Cortex of kidney (tissue), 1 donor: ENCODE measurements at places on chromosomes 3 and 15.

GRCh38 chr15:78054966-78055365, 22.5 kb downstream of the TBC1D2B start:
- no peak for DNase-seq

DNA sequence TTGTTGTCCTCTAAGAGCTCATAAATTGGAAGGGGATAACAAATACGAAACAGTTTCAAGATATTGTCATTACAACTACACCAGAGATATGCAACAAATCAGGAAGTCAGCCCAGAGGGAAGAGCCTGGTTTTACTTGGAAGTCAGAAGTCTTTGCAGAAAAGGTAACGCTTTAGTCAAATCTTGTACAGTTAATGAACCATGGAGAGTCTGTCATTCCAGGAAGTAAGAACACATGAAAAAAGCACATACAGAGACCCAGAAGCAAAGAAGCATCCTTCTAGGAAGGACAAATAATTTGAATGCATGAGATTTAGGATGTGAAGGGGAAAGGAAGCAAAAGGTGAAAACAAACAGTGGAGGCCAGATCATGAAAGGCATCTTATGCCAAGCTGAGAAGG, 19.6 kb downstream of the DYNC1LI1 start:
- no peak for DNase-seq

GRCh38 chr3:61846488-61846887, 285.1 kb downstream of the PTPRG start:
- no peak for DNase-seq

DNA sequence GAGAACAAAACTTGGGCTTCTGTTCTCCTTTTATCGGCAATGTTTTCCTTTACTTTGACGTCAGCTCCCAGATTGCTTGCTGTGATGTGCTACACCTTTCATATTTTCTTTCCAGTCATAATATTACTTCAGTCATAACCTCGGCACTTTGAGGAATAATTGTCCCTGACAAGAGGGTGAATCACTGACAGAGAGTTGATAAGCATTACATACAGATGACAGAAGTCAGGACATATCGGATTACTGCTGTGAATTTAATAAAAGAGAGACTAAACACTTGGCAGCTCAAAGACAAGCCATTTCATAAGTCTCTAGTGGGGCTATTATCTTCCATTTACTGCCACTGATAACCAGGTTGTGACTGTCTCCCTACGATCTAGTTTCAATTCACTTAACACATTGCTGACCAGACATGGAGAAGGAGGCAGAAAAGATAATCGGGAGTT, 362.1 kb upstream of the ARRDC4 start:
- DNase-seq: no peak

GRCh38 chr3:117052395-117052794, 342.8 kb downstream of the TUSC7 start:
- DNase-seq: no peak

DNA sequence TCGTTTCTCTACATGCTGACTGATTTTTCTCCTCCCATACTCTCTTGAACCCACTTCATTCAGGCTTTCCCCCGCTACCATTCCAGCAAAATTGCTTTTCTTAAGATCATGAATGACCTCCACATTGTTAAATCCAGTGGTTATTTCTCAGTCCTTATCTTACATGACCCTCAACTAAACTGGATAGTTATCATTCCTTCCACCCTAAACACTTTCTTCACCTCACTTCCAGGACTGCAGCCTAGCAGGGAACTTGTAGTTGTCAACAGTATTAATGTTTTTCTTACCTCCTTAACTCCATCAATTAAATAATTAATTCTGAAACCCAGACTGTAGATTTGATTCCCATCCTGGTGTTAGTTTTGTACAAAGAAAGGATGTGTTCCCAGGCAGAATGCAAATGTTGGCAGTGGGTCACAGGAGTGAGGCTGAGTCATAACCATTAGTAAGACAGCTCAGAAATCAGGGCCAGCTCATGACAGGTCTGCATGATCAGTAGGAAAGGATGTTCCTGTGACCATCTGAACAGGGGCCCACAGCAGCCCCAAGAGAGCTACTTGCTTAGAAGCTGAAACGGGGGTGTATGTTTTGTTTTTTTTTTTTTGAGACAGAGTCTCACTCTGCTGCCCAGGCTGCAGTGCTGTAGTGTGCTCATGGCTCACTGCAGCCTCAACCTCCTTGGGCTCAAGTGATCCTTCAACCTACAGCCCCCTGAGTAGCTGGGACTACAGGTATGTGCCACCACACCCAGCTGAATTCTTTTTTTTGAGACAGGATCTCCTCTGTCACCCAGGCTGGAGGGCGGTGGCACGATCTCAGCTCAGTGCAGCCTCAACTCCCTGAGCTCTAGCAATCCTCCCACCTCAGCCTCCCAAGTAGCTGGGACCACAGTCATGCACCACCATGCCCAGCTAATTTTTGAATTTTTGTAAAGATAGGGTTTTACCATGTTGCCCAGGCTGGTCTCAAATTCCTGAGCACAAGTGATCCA, 9.1 kb downstream of the BCL2L10 start:
- no peak for DNase-seq

- no peak for DNase-seq
Measured at GRCh38 chr3:39548282-39548681, 80.8 kb downstream of the MOBP start.

DNA sequence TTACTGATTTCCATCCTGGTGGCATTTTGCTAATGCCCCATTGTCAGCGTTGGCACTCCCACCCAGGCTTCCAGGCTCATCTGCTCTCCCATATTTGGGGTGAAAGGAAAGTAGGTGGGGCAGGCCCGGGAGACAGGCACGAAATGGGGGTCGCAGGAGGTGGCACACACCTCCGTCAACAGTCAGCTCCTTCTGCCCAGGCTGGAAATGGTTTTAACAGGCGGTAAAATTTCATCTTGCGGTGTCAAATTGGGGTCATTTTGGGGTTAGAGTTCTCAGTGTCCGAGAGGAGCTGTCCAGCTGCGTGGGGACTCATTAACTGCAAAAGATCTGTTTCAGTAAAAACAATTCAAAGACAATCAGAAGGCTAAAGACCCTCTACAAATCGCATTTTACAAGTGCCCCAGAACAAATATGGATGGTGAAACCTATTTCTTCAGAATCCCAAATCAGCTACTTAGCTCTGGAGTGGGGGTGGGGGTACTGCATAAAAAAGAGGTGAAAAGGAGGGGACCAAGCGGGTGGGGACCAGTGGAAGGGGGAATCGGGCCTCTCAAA, 4.2 kb upstream of the MEIS2 start:
- DNase-seq: no peak

DNA sequence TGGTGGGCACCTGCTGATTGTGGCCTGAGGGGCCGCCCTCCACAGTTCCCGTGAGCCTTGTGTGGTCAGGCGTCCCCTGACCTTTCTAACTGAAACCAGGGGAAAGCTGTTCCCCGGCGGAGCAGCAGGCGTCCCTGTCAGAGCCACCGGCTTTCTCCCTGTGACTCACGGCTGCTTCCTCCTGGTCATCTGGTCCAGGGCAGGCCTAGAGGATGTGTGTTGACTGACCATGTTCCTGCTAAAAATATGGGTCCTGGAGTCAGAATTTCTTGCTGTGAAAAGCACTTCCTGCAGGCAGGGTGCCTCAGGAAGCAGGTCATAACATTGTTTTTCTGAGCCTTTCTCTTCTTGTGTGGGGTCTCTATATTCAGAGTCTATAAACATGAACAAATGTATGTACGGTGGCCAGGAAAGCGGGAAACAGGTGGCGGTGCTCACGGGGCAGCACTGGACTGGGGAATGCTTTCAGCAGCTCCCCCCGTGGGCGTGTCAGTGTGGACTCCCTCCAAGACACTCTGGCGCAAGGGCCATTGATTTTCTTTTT, 38.4 kb upstream of the CGNL1 start:
- DNase-seq: no peak

DNA sequence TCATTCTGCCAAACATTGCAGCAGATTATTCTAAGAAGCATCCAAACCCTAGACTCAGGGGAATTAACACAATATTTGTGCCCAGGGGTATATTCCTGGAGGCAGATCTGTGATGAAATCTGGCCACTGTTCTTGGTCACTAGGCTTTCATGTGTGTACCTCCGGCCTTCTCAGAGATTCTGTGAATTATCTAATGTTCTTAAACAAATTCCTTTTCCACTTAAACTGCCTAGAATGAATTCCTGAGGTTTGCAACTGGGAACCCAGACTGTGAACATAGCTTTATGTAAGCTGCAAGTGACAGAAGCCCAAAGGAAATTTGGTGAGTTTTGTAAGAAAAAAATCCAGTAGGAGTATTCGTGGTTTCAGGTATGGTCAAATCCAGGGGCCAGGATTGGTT, 20.7 kb upstream of the CTNNB1 start:
- DNase-seq: no peak

GRCh38 chr3:13710251-13710650, 161.3 kb downstream of the FBLN2 start:
- no peak for DNase-seq

- no peak for DNase-seq
Measured at GRCh38 chr15:66387163-66388042, 691 bp downstream of the MAP2K1 start.

DNA sequence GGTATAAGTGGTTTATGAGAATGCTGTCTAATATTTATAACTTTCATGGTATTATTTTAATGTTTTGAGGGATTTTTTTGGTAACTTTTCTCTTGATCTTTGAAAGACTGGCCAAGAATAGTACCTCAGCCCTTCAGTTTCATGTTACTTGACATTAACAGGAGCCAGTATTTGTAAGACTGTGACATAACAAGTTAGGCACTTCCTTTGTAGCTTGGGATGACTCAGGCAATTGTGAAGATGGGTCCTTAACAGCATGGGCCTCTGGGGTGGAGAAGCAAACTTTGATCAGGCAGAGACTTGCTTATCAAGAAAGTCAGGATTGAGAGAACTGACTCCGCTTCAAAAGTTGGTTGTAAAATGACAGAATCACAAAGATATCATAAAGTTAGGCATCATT, 9.5 kb downstream of the LRRC49 start:
- DNase-seq: no peak

- DNase-seq: no peak
Measured at GRCh38 chr3:59575113-59576001, 525.5 kb upstream of the CFAP20DC start.

- no peak for DNase-seq
Measured at GRCh38 chr3:122415762-122416654, at the start of gene WDR5B. TSS of gene WDR5B (minus strand) at chr3:122416062. CDS start at chr3:122415528, 534 bp downstream.

DNA sequence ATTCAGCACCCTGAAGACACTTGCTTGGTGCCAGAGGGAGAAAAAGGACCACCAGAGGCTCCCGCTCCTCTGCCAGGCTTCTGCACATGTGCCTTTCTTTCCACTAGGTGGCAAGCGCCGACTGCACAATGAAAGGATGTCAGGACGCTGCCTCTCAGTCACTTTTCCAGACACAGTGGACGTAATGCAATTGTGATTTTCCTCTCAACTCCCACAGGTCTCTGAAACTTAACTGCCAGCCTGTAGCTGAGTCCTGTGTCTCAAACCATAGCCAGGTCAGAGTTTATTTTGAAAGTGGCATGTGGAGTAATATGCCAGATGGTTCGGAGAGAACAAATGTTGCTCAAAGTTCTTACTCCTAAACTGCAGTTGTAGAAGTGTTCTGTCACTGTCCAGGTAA, 162.9 kb downstream of the ITPR1 start:
- DNase-seq: no peak

- no peak for DNase-seq
Measured at GRCh38 chr3:167972502-167972901, 123.2 kb downstream of the GOLIM4 start.

GRCh38 chr15:101133751-101134261, 118.0 kb downstream of the CHSY1 start:
- no peak for DNase-seq

DNA sequence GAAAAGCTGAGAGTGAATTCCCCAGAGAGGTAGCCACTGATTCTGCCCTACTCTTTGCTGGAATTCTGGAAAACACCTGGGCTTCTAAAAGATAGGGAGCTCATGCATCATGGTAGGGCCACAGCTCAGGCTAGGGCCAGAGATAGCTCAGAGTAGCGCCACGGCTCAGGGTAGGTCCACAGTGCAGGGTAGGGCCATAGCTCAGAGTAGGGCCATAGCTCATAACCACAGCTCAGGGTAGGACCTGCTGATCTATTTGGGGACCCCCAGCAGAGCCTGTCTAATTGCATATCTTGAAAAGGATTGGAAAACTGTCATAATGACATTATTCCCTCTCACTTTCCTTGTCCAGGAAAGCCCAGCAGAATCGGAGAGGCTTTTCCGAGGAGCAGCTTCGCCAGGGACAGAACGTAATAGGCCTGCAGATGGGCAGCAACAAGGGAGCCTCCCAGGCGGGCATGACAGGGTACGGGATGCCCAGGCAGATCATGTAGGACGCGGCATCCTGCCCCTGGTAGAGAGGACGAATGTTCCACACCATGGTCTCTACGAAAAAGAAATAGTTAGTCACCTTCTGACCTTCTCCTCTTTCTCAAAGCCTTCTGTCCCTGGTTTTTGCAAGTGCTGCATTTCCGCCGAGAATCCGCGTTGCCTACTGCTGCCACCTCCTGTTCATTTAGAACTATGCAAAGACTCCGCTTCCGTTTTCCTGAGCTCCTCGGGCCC, 14.5 kb downstream of the TAGLN3 start:
- no peak for DNase-seq

- no peak for DNase-seq
Measured at GRCh38 chr3:170642882-170643601, 57.2 kb upstream of the SLC7A14 start.

GRCh38 chr3:128343287-128344051, 123.2 kb downstream of the DNAJB8 start:
- no peak for DNase-seq

GRCh38 chr3:69370156-69370883, 15.6 kb downstream of the FRMD4B start:
- DNase-seq: no peak

GRCh38 chr3:178849199-178849910, 222.3 kb downstream of the ZMAT3 start:
- DNase-seq: no peak

- DNase-seq: no peak
Measured at GRCh38 chr15:27884726-27885125, 214.4 kb downstream of the OCA2 start.

GRCh38 chr3:9153904-9154619, 95.4 kb downstream of the SRGAP3 start:
- DNase-seq: no peak

DNA sequence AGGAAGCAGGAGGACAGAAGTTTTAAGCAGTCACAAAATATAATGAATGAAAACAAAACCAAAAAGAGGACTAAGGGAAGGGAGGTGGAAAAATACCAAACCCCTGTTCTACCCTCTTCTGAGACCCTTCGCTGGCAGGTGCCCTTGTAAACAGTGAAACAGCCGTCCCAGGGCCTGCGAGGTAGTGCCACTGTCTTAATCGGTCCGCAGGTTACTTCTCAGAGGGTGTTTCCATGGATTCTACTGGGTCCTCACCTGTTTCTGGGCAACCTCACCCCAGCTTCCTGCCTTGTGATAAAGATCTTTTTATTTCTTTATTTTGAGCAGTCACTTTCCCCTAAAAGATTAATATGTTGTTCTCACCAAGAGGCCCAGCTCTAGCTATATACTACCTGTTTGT, 65.3 kb downstream of the SLC30A4 start:
- DNase-seq: no peak

- no peak for DNase-seq
Measured at GRCh38 chr15:65856821-65857455, 12.4 kb upstream of the RAB11A start.

GRCh38 chr3:155517903-155518302, 224.4 kb upstream of the STRIT1 start:
- DNase-seq: no peak

GRCh38 chr3:147521646-147522045, 112.5 kb downstream of the ZIC1 start:
- DNase-seq: no peak
